Forelimb muscle (tissue), 1 donor: ENCODE measurements at places on chromosomes 6 and 20. TPM values are rescaled to one million over a fixed set of nuclear protein-coding genes. Genes with fewer than 3 reads are reported as not detected.

- no peak for DNase-seq
Observed at GRCh38 chr20:57482796-57483195, 42.1 kb downstream of the CTCFL start.

DNA sequence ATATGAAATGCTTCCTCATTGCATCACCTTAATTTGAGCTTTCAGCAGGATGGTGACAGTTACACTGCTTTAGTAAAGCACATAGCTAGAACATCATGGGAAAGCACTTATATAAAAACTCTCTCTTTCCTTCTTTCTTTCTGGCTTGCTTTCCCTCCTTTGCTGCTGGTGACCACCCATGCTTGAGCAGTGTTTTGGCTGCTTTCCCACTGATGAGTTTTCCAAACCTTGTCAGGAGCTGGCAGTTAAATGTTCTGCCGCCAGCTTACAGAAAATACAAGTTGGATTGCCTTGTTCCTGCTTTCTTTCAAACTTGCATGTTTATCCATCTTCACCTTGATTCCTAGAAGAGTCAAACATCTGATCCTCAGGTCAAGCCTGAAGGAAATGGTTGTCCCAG, 323.9 kb downstream of the FOXA2 start:
- no peak for DNase-seq

- DNase-seq, result no peak
Observed at GRCh38 chr6:6696867-6697531, 108.5 kb downstream of the LY86 start.

SLC2A10 gene
- polyA plus RNA-seq, result 16.1 TPM

COL9A3 gene
- 6.1 TPM for polyA plus RNA-seq

NANP gene
- polyA plus RNA-seq, result 2.9 TPM
